ENCODE measurements at places on chromosomes 5 and 9.
A peak's percentile ranks its signal among the peaks of the same experiment; 100 is the strongest.

- DNase-seq: no peak
Observed at GRCh38 chr9:81445331-81445921, 243.9 kb downstream of the TLE1 start.

- no peak for DNase-seq
Observed at GRCh38 chr9:83061990-83062650, 822 bp downstream of the RASEF start.

DNA sequence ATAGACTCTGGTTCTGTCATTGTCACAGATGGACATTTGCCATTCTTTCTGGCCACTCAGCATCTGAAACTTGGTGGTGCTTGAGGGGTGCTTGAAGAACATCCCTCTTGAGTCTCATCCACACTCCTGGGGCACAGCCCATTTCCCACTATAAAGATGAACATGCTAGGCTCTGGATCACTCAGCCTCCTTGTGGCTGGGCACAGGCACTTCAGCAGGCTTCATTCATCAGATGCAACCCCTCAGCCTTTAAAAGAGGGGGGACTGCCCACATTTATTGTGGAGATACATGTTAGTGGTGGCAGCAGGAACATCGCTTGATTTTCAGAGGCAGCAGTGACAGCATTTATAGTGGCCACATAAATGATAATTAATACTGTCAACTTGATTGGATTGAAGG lies 124.7 kb upstream of the NIPBL start:
- DNase-seq: no peak

DNA sequence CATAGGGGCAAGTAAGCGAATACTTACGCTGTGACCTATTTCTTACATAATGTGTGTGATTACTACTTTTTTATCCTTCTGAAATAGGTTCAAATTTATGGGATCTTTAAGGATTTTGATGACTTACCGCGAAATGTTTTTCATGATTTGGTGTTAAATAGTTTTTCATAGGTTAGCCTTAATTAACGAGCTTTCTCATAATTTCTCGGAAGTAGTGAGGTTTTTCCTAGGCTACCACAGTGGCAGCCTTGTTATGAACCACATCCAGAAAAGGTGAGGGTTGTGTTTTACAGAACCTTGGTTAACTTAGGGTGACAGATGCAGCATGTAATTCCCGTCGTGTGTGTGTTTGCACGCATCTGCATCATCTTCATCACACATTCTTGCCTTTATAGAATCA lies 1.3 kb downstream of the SH3GL2 start:
- DNase-seq: no peak

- no peak for DNase-seq
Observed at GRCh38 chr9:69874301-69875060, 53.9 kb downstream of the CFAP95 start.

GRCh38 chr5:132275367-132276220 lies 18.1 kb downstream of the PDLIM4 start:
- no peak for DNase-seq

DNA sequence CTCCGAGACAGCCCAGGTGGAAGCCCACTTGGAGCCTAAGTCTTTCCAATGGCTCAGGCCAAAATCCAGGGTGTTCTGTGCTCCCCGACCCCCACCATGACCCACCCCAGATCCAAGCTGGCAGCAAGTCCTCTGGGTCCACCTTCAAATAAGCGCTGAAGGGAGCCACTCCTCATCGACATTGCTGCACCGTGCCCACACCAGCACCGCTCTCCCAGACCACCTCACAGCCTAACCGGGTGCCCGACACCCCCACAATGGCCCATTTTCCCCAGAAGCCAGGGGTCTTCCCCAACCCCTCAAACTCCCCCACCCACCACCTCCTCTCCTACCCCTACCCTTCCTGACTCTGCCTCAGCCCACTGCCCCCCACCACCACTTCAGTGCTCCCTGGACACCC lies 50.5 kb downstream of the SEMA4D start:
- no peak for DNase-seq

- DNase-seq: no peak
Observed at GRCh38 chr9:110599468-110599867, 19.9 kb upstream of the SVEP1 start.

GRCh38 chr9:15642369-15642962 lies 89.6 kb downstream of the CCDC171 start:
- peak; percentile 29 for DNase-seq

GRCh38 chr5:159515909-159516415 lies 185.7 kb upstream of the IL12B start:
- no peak for DNase-seq

- no peak for DNase-seq
Observed at GRCh38 chr5:90547072-90547536, 11.5 kb upstream of the ADGRV1 start.

DNA sequence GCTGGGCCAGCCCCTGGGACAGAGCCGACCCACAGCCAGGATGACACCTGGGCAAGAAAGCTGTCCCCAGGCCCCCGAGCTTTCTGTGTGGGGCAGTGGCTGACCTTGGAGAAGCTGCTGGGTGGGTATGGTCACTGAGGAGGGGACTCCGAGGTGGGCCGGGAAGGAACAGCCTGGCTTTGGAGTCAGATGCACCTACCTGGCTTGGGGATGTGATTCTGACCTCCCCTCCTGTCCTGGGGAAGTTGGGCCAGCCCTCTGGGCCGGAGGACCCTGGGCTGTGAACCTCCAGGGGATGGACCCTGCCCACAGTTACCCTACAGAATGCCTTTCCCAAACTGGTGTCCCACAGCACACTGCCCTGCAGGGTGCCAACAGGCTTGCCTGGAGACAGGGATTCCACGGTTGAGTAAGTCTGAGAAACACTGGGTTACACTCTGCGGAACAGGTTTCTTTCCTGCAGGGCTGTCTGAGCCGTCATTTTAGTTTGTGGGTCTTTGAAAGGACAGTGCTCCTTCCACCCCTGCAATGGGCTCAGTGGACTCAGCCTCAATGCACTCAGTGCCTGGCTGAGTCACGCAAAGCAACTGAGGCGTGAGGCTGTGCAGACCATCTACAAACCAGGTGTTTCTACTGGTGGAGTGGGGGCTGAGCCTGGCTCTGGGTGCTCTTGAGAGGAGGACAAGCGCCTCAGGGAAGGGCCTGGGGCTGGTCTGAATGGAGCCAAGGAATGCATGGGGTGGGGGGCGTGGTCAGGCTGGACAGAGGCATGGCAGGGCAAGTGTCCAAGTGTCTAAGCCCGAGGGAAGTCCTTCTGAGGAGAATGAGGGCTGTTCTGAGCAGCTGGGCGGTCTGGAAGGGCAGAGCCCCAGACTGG lies 41.3 kb upstream of the PHYKPL start:
- DNase-seq: no peak

DNA sequence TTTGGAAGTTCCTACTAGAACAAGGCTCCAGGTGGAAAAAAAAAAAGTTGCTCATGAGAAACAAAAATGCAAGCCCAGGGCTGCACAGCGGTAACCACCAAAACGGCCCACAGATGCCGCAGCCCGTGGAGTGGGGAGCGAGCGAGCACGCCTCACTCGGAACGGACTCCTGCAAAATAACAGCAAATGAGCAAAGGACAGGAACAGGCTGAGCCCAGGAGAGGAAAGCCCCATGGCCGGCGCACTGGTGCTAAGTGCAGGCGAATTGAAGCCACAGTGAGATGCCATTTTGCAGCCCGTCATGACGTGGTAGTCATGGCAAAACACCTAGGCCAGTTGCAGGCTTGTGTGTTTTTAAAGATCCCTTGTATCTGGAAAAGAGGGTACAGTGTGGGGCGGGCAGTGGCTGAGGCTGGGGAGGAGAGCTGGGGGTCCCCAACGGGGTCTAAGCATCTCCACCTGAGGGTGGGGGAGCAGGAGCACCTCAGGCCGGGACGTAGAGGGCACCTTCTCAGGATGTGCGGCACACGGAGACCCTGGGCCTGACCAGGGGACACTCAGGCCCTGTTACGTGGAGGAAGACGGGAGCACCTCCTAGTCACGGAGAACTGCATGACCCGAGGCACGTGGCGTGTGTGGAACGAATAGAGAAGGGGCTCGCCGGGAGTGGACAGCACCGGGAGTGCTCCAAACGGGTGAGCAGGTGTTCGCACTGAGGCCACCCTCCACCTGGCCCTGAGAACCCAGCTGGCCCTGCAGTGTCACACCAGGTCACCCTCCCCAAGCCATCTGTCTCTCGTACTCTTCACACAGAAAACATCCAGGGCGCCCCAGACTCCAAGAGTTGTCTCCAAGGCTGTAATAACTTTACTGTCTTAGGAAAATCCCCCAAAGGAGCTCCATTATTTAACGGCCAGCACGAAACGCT lies 10.7 kb downstream of the GRM6 start:
- DNase-seq: no peak

- no peak for DNase-seq
Observed at GRCh38 chr9:129556491-129557191, 64.3 kb downstream of the C9orf50 start.

GRCh38 chr5:133130387-133131118 lies 78.7 kb downstream of the HSPA4 start:
- DNase-seq: no peak

DNA sequence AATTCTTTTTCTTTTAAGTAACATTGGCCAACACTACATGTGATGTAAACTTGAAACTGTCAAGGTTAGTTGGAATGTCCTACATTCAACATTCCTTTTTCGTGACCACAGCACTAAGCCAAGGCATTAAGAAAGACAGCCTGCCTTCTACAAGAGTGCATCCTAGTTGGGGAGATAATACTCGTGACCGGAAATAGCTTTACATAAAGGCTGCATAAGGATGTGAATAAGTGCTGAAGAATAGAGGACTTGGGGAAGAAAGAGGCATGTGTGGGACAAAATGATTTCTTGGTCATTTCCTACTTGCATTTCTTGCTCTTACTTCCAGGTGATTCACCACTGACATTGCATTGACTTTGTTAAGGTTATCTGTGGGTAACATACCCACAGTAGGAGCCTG lies 282.0 kb downstream of the DMRT2 start:
- no peak for DNase-seq

DNA sequence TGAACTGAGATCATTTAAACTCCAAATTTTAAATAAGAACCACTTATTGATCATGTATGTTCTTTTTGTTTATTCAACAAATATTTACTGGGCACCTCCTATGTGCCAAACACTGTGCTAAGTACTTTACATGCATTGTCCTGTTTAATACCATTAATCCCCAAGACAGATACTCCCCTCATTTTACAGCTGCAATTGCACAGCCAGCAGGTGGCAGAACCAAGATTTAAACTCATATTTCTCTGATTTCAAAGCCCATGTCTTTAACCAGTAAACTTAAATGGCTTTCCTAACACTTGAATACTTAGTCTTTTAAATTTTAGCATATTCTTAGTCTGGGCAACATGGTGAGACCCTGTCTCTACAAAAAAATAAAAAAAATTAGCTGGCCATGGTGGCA lies 43.4 kb upstream of the KIAA1958 start:
- no peak for DNase-seq

GRCh38 chr5:5456858-5457257 lies 34.4 kb downstream of the ICE1 start:
- DNase-seq: no peak

DNA sequence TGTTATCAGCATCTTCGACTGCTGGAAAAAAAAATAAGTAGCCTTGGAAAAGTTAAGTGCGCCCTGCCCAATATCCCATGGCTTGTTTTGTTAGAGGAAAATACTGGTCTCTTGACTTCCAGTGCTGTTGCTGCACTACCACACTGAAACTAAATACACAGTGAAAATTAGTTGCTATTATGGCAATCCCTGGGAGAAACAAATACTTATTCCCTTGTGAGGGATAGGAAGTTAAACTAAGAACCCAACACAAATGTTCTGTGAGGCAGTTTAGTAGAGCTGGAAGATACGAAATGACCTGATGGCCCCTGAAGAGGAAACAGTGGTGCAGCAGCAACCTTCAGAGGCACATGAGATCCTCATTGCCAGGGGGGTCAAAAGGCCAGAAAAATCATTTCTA lies 164.0 kb downstream of the ARL15 start:
- DNase-seq: no peak

DNA sequence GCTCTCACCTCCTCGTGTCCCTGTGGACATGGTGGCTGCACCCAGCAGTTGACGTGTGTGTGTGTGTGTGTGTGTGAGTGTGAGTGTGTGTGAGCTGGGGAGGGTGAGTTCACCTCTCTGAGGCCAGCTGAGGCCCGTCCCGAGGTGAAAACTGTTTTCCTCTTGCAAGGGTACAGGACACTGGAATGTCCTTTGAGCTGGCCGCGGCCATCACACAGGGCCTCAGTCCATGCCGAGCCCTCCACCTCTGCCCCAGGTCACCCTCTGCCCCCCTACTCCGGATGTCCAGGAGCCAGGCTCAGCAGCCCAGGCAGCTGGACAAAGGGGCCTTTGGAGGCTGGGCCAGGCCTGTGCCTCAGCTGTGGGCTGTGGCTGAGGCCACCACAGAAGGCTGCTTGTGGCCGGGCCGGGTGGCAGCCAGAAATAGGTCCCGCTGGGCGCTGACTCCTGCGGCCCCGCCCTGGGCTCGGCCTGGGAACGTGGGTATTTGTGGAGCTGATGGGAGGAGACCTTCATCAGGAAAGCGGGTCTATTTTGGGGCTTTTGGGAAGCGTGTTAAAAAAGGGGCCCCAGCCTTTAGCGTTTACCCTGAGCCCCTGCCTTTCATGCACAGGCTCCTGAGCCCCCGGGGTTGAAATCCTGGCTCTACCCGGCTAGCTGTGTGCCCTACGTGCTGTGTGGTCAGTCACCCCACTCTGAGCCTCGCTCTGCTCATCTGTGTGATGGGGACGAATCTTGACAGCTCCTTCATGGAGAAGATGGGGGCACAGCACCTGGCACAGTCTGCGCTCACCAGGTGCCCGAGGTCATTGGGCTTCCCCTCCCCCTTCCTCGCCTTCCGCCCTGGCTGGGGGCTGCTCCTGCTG lies 75.1 kb upstream of the IER5L start:
- no peak for DNase-seq

GRCh38 chr9:77017505-77017894 lies 2.0 kb upstream of the FOXB2 start:
- DNase-seq: no peak

All from smooth muscle cell of the brain vasculature (primary cell).